Activated CD4-positive, alpha-beta T cell treated with anti-CD3 and anti-CD28 coated beads, Interleukin-10, Interleukin-2, amounts not matched to agents 100 ng/mL and 50 ng/mL, durations not matched to agents 16 hours and 8 hours (primary cell): ENCODE measurements at places on chromosomes 6 and 20.

- peak; percentile 48 for DNase-seq
These were observed 4.6 kb upstream of the BICRAL start for GRCh38 chr6:42777126-42777822.

DNA sequence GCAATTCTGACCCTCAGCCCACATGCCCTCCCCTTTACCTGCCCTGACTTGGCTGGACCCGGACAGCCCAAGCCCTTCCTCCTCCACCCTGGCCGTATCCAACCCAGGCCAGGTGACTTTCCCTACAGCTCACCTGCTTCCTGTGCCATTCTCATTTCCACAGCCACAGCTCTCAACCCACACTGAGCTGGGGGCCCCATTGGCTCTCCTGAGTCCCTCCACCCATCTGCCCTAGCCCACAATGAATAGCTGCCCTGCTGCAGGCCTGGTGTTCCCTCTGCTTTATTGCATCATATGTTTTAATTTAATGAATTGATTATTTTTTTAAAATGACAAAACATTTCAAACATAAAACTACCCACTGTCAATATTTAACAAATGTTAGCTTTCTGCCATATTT, 118.5 kb upstream of the BACH2 start:
- no peak for DNase-seq

DNA sequence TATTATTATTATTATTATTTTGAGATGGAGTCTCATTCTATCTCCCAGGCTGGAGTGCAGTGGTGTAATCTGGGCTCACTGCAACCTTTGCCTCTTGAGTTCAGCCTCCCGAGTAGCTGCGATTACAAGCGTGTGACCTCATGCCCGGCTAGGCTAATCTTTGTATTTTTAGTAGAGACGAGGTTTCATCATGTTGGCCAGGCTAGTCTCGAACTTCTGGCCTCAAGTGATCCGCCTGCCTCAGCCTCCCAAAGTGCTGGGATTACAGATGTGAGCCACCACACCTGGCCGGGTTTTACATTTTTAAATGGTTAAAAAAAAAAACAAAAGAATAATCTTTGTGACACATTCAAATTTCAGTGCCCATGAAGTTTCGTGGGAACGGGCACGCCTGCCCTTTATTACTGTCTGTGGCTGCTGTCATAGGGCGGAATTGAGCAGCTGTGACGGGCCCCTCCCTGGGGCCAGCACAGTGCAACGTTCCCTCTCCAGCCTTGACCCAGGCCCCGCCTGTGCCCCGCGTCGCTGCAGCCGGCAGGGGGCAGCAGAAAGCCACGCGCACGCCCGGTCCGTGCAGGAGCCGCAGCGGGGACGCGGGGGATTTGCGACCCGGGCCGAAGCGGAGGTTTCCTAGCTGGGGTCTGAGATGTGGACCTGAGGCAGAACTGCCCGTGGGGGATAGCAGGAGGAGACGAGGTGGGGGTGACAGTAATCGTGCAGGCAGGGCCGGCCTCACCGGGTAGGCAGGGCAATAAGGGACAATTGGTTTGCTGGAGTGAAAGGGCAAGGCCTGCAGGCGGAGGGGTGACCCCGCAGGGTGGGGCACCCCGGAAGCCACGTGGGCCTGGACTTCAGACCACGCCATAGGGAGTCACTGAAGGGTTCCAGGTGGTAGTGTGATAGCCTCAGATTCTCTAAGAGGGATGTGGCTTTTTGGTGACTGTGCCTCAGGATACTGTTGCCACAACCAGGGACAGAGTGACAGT, 54.3 kb downstream of the SYTL3 start:
- peak; percentile 84 for DNase-seq

- DNase-seq: no peak
These were observed 11.8 kb downstream of the ADTRP start for GRCh38 chr6:11766589-11767450.

DNA sequence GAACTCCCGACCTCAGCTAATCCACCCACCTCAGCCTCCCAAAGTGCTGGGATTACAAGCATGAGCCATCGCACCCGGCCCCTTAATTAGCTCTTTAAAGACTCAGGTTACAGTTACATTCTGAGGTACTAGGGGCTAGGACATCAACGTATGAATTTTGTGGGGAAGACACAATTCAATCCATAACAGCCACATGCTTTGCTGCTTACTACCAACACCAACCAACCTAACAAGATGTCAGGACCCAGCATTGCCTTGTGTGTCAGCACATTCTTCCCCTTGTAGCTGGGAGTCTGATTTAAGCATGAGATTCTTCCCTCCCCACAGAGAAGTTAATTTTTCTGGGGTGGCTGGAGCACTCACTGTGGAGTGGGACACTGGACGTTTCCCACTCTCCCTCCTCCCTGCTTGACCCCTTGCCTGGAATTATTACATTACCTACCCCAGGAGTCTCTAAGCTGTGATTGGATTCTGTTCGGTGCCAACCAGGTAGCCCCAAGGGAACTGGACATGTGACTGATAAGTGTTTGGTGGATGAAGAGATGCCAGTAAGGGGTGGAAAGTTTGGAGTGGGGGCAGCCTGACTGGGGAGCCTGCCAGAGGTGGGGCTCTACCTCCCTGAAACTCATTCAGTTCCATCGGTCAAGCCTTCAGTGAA, 5.6 kb upstream of the PXMP4 start:
- DNase-seq: no peak

DNA sequence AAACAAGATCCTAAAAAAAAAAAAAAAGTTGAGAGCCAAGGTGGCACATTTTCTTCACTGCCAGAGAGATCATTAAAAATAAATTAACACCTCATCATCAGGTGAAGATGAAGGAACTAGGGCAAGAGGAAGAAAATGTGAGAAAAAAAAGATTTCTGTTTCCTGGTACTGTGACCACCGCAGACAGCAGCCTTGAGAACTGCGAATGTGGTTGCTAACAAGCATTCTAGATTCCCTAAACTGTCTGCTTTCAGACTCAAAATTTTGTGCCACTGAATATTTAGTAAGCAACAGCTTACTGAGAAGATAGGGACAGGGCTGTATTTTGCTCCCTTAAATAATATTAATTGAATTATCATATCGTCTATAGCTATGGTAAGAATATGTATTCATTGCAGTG, 24.1 kb upstream of the MBOAT1 start:
- DNase-seq: no peak

- no peak for DNase-seq
These were observed 249.1 kb downstream of the OGFRL1 start for GRCh38 chr6:71537717-71538116.

DNA sequence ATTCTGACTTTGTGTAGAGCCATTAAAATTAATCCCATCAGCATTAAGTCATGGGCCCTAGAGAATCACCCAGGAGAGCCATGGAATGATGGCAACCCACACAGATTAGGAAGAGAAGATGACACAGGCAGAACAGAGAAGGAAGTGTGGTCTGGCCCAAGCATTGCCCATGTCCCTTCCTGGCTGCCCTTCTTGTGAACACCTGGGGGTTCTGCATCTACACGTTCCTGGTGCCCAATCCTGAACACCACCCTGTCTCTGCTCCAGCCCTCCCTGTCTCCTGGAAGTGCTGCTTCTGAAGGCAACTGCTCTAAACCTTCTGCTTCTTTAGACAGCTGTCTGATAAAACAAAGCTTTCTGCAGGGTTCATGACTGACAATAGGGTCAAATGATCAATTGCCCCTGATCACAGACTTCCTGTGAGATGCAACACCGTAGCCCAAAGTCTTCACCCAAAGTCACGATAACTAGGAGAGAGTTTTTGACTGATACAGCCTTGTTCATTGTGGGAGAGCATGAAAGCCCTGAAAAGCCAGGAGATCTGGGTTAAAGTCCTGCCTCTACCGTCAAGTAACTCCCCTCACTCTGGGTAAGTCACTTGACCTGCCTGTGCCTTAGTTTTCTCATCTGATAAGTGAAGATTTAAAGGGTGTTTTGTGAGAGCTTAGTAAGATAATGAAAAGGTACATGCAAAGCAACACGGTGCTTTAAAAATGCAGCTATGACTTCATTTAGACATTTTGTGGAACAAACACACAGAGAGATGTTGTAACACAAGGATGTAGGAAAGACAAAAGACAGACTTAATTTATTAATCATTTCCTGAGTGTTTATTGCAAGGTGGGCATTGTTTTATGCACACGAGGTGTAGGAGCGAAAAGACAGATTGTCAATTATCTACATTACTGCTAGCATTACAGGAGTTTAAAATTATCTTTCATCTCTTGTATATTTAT, 291.2 kb upstream of the STXBP5 start:
- no peak for DNase-seq

DNA sequence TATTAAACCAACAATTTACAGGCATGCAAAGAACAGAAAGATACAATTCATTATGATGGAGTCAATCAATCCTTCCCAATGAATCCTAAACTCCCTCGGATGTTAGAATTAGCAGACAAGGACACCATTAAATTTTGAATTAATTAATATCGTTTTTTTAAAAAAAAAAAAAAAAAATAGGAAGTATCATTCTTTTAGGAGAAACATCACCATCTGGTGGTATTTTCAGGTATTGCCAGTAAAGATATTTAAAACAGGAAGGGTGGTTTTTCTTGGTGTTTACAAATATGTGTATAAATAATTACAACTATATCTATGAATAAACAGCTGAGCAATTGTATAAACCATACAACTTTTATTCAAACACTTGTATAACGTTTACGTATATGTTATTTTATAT, 564.4 kb downstream of the HAO1 start:
- peak; percentile 18 for DNase-seq

DNA sequence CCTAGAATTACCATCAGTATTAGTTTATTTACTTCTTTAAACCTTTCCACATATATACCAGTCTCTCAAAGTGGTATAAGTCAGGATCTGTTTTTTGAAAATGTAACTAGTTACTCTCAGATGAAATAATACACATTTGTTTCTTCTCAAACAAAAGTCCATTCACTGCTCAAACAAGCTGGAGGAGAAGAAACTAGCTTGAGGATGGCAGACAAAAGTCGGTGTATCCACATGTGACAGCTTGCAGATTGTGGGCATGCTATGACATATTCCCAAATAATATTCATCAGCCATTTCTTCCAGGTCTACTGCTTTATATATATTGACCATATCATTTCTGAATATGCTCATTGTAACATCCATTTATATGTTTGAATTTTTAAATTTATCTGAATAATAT, 197.4 kb upstream of the KCNQ5 start:
- DNase-seq: no peak

DNA sequence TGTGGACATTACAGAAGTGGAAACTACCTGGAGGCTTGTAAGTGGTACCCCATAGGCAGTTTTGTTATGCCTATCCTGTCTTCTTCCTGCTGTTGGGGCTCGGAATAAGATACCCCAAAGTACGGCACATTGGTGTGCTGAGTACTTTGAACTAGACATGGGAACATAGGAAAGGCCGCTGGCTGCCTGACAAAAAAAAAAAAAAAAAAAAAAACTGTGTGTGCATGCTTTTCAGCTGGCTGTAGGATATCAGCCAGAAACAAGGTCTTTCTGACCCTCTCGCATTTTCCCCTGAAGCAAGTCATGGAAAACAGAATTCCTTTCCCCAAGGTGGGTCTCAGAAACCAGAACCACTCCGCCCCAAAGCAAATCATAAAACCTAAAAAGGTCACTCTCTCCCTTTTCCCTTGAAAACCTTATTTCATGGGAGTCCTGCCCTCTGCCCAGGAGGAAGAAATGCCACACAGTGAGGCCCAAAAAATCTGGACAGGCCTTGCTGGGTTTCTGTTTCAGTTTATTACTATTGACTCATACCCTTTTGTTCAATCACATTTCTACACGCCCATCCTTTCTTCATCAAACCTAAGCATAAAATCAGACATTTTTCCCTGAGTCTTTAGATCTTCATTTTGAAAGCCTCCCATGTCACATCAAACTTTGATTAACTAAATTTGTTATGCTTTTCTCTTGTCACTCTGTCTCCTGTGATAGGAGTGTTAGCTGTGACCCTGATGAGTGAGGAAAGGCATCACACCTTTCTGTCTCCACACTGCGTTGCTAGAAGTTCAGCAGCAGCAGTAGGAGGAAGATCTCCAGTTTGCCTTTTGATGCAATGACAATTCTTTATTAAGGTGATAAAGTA, 17.2 kb downstream of the SLC2A12 start:
- no peak for DNase-seq

- DNase-seq: no peak
These were observed 40.6 kb downstream of the NOL7 start for GRCh38 chr6:13655700-13656099.

DNA sequence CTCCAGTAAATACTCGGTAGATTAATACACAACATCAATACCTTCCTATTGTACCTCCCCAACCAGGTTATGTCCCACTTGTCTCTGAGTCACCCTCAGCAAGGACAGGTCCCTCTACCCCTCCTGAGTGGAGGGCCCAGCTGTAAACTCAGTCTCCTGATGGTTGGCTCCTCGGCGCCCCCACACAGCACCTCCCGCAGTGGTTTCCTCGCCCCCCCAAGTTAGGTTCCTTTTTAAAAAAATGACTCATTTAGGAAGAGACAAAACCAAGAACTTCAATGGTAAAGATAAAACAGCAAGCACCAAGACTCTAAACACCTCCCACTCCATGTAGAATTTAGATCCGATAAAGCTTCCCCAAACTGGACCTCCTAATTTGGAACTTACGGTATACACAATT, 83.5 kb downstream of the TRERF1 start:
- DNase-seq: peak; percentile 88

DNA sequence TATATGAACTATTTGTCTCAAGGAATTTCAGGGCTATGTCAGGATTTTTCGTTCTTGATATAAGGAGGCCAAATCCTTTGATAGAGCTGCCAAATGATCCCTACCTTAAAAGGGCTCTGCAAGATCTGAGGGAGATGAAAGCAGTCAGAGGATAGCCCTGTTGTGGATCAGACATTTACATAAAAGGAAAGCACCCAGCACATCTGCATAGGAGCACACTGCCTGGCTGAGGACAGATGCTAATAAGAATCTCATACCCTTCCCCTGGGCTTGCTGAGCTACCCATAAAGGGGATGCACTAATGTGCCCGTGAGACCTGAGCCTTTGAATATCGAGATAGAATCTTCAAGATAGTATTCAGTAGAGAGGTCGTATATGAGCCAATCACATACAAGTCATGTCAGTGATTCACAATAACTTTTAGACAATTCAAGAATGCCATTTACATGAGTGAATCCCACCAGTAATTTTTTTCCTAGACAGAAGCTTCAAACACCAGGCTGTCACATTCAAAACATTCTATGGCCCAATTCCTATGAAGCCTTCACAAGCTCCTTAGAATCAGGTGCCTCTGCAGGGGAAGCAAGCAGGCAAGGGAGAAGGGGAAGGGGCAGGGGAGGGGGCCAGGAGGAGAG, 71.1 kb downstream of the STMND1 start:
- no peak for DNase-seq
